Omental fat pad (tissue), 4 donors: ENCODE measurements at places on chromosomes 12 and 14. TPM values are rescaled to one million over a fixed set of nuclear protein-coding genes. Genes with fewer than 3 reads are reported as not detected.

Gene CHURC1
- total RNA-seq = 75.3 TPM

GRCh38 chr14:89674936-89675335, 257.9 kb upstream of the FOXN3 start:
- DNase-seq = no peak

- DNase-seq = no peak
Observed at GRCh38 chr14:59566725-59567124, 9.9 kb downstream of the CCDC175 start.

Gene NCOR2
- 58.7 TPM for total RNA-seq

DNA sequence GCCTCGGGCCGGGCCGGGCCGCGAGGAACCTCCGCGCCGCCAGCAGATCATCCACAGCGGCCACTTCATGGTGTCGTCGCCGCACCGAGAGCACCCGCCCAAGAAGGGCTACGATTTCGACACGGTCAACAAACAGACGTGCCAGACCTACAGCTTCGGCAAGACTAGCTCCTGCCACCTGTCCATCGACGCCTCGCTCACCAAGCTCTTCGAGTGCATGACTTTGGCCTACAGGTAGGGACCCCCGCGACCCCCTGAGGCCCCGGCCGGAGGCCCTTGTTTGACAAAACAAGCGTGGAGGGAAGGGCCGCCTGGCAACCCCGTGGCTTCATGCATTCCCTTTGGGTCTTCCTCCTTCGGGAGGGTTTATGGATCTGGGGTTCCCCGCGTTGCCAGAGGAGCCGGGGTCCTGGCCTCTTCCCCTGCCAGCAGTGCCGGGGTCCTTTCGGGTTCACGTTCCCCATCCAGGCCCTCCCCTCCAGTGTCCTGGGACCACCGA, 526 bp downstream of the MLXIP start:
- no peak for DNase-seq

- DNase-seq = no peak
Observed at GRCh38 chr14:52078721-52079120, 9.9 kb upstream of the NID2 start.

DNA sequence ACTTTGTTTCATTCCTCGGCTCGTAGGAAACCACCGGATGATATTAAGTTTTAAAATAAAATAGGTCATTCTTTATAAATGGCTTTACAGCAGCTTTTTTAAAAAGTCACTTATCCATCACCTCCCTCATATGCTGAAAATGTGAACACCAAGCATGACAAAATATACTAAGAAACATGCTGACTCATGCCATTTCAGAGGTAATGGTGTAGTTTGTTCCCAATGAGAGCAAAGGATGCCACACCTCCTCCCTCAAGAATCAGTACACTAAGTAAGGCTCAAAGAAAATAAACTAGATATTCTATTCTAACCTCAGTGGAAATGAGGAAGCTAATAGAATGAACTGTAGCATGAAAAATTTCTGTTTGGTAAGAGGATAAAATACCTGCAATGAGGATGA, 5.5 kb upstream of the DIO2 start:
- no peak for DNase-seq

DNA sequence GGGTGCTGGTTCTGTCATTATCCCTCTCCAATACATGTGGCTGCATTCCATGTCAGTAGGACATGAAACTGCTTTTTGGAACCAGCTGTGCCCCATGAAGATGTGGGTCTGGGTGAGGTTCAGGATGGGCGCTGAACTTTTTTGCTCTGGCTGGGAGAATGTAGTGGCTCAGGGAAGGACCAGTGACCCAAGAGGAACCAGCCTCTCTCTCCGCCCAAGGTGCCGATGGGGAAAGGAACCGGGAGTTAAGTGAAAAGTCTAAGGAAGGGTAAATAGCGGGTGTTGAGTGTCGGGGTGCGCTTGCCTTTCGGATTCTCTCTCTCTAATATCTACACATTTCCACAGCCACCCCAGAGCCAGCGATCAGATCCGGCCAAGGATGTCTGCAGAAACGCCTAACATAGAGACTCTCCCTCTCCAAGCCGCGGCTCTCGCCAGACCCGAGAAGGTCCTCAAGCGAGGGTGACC, 7.8 kb downstream of the ARHGEF25 start:
- no peak for DNase-seq

- no peak for DNase-seq
Observed at GRCh38 chr12:111093428-111094142, 173.2 kb upstream of the MYL2 start.

GRCh38 chr12:29301114-29301513, 79.9 kb downstream of the ERGIC2 start:
- DNase-seq = no peak

Gene DPF3
- 0.44 TPM for total RNA-seq

- no peak for DNase-seq
Observed at GRCh38 chr14:42459171-42459685, 852.6 kb downstream of the LRFN5 start.

Gene HOXC11
- not detected for total RNA-seq

Gene PTCSC3
- total RNA-seq = not detected

GRCh38 chr12:131716282-131716681, 5.4 kb downstream of the SFSWAP start:
- DNase-seq = no peak
